Stimulated activated CD4-positive, alpha-beta T cell treated with anti-CD3 and anti-CD28 coated beads, Interleukin-12 subunit alpha, Interleukin-12 subunit beta, amount 100 ng/mL, for 4 hours (primary cell): ENCODE measurements at places on chromosomes 2 and 18.

DNA sequence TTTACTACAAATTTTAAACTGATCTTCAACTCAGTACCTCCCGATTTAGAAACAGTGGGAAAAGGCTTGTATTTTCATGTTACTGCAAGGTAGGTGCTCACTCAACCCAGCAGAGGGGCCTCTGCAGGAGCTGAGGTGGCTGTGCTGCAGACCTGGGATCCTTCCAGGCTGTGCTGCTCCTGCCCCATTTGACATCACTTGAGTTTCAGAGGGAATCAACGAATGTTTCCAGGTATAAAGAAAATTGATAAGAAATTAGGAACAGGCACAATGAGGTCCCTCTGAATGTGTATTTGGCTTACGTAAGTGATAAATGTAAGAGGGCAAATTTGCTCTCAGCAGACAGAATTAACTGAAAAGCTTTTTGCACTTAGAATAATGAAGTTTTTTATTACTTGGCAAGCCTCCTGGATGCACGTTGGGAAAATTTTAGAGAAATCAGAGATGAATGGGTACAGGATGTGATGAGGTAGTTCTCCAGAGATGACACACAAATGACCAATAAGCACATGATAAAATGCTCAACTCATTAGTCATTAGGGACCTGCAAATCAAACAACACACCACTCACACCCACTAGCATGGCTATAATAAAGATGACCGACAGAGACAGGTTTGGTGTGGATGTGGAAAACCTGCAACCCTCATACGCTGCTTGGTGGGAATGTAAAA, 114.0 kb downstream of the NOL10 start:
- DNase-seq, result no peak

- DNase-seq, result no peak
These were observed 61.0 kb downstream of the ZAP70 start for GRCh38 chr2:97774425-97774824.

- no peak for DNase-seq
These were observed 555.1 kb downstream of the BCL11A start for GRCh38 chr2:59998324-59998723.

DNA sequence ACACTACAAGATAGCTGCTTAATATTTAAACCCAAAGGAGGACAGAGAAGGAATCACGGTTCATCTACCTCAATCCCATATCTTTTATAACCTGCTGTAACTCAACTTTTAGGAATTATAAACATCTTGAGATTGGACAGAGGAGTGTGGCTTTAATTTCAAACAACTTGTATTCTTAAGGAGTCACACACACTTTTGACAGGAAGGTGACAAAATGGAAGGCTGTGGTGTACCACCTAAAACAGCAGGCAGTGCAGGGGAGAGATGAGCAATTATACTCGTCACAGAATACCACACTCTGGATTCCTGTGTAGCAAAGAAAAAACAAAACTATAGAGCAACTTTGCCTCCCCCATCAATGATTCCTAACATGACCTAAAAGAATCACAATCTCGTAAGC, 194.8 kb downstream of the ZEB2 start:
- no peak for DNase-seq

DNA sequence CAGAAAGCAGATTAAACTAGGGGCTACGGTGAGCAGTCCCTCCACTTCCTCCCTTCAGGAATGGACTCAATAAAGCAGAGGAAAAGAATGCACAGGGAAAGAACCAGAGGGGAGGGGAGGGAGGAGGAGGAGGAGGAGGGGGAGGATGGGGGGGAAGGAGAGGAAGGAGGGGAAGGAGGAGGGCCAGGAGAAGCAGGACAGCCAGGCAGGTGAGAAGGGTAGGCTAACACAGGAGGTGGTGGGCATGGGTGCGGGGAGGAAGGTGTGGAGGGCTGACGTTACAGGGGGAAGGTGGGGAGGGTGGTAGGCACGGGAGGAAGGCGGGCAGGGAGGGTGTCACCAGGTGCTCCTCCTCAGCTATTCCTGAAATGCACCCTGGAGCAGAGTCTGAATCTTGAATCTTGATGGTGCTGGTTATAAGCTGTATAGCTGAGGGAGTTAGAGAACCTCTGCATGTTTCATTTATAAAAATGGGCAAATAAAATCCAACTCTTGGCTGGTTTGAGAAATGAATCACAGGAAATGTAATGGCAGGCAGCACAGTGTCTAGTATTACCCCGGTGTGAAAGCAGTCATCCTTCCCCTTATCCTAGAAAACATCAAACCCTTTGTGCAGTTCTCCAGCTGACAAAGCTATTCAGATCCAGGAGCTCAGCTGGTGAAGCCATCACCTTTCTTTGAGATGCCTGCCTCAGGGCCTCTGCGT, 3.4 kb downstream of the TMEM18 start:
- no peak for DNase-seq

DNA sequence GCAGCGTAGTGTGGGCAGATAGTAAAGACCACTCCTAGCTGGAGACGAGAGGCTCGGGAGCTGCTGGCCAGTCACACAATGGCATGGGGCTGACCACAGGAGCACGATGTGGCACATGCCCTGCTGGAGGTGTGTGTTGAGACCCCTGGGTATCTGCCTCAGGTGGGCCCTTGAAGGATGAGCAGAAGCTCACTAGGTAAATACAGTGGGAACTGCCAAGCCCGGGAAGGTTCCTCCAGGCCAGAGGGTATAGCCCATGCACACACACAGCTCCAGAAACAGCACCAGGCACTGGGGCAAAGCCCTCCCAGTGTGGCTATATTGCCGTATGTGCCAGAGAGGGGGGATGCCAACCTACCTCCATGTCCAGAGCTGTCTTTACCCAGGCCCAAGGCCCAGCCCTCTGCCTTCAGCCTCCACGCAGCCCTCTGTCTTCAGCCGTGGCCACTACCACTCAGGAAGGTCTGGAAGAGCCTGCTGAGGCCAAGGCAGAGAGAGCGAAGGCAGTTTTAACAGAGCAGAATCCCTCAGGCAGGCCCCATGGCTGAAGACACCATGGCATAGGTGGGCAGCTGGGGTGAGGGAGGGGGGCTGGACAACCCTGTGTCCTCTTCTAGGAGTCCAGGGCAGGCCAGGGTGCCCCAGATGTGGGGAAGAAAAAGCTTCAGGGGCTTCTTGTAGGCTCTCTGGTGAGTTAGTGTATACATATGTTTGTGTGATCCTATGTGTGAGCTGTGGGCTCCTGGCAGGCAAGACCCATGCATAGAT, 7.0 kb upstream of the ARID5A start:
- no peak for DNase-seq

DNA sequence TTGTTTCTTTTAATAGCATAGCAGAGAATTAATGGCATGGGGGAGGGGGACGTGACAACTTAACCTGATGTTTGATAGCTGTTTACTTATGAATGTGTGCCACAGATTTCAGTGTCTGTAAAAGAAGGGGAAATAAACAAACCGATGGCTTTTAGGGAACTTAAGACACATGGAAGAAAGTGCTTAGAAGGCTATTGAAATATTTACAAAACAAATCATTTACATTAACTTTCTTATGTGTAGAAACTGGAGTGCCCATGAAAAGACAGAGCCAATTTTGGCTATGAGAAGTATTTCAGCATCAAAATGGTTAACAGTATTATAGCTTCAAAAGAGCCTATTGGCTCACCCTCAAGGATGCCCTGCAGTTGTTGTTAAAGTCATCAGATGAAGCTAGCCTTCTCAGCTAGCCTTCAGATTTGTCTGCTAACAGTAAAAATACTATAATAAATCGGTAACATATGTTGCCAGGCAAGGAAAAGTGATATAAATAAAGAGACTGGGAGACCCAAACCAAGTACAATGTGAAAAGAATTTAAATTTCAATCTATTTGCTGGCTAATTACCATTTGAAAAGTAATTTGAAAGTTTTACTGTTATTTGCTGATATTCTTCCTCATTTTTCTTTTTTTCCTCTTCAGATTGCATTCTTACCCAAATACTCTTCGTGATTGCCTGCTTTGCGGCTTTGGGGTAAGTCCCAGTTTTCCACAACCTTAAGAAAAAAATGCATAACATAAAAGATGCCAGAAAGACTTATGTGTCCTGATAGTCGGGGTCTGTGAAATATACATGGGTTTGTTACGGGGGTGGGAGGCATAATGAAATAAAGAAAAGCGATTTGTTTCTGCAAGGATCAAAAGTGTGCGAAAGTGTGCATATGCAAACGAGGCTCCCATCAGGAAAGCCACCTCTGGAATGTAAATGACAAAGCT, 256.4 kb downstream of the MEIS1 start:
- no peak for DNase-seq

DNA sequence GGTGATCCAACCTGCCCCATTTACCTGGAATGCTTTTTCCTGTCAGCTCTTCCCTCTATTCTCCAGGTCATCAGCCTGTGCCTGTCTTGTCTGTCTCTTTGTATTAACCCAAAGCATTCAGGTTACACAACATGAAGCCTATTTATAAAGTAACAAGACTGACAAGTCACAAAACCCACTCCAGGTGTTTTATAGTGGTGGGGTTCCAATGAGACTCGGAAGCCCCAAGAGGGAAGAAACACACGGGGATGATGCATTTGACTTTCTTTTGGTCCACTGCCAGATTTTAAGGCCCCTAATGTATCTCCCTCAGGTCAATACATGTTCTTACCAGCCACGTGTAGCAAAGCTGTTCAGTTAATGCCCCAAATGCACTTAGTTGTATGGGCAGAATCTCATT, 27.5 kb downstream of the TGFA start:
- no peak for DNase-seq

DNA sequence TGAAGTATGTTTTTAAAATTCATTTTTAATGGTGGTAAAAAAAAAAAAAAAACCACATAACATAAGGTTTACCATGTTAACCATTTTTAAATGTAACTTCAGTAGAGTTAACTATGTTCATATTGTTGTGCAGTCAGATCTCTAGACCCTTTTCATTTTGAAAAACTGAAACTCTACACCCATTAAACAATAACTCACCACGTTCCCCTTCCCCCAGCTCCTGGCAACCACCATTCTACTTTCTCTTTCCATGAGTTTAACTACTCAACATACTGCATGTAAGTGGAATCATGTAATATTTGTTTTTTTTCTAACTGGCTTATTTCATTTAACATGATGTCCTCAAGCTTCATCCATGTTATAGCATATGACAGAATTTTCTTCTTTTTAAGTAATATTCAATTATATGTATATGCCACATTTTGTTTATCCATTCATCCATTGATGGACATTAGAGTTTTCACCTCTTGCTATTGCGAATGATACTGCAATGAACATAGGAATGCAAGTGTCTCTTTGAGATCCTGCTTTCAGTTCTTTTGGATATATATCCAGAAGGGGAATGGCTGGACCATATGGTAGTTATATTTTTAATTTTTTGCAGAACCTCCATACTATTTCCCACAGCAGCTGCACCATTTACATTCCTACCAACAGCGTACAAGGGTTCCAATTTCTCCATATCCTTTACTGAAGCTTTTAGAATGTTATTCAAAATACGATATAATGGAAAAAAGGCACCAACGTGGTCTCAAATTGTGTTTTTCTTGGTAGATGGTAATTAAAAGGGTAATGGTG, 91.0 kb downstream of the SPTBN1 start:
- no peak for DNase-seq

- no peak for DNase-seq
These were observed 89.4 kb upstream of the SLC38A11 start for GRCh38 chr2:165044505-165045303.

DNA sequence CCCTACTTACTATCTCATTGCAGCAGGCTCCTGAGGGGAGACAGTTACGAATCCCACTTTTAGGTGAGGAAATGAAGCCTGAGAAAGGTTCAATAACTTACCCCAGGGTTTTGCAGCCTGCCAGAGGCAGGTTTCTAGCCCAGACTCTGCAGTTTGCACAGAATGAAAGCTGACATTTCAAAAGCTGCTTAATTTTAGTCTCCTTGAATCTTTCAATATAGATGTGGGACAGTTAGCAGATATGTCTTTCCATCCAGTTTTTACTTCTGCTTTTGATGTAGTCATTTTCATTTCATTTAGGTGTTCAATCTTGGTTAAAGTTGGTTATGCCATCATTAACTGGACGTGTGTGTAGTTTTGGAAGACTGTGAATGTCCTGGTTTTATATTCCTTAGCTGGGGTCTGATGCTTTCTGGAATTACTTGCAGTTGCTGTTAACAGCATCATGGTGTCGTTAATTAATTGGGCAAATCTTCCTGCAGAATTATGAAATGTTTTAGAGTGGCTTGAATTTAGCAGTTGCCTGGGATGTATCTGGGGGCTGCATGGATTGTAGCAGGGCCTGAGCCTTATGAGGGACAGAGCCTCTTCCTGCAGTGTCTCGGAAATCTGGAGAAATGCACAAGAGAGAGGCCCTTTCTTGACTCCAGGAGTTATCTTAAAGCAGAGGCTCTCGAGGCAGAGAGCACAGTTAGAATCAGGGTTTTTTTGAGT, 100.8 kb downstream of the ZNF532 start:
- no peak for DNase-seq

GRCh38 chr2:28055325-28055970, 164.9 kb downstream of the BABAM2 start:
- no peak for DNase-seq

DNA sequence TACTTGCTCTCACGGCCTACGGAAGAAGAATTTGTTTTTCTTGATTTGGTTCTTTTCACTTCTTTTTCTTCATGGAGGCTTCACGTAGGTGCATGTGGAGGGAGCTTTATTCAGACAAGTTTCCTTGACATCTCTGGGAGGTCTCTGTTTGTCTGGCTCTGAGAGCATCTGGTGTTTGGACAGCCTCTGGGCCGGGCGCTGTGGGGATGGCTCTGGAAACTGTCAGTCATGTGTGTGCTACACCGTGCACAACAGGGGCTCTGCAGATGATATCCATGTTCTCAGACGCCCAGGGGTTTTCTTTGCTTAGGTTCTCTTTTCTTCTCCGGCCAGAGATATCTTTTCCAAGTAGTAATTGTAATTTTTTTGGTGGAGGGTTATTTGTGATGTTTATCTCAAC, 130.7 kb downstream of the SH3RF3 start:
- DNase-seq, result no peak

DNA sequence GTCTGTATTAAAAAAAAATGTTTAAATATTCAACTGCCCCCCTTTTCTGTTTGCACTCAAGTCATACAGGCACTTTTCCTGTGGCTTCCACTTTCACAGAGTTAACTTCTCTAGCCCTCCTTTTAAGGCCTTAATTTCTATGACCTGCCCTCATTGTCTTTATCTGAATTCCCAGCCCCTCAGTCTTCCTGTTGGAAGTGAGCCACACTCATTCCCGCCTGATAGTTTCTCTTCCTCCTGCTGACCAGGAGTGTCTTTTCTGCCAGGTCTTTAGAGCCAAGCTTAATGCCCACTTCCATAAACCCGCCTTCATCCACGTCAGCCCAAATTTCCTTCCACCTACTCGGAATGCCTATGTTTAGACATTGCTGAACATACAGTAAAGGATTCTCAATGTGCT, 10.5 kb downstream of the COPS8 start:
- DNase-seq, result no peak
